ENCODE measurements at places on chromosomes 6 and 20. TPM values are rescaled to one million over a fixed set of nuclear protein-coding genes. Genes with fewer than 3 reads are reported as not detected.

CCR6 gene
- 0.79 TPM for total RNA-seq

CEBPB gene
- 23.2 TPM for total RNA-seq

TNXB gene
- total RNA-seq, result 6.6 TPM

GJE1 gene
- not detected for total RNA-seq

NNAT gene
- not detected for total RNA-seq

DACT2 gene
- not detected for total RNA-seq

FAM209A gene
- total RNA-seq, result 2.4 TPM

ANKEF1 gene
- total RNA-seq, result 6.9 TPM

OR2H2 gene
- not detected for total RNA-seq

AKAP12 gene
- 0.08 TPM for total RNA-seq

LGSN gene
- total RNA-seq, result not detected

TREM2 gene
- total RNA-seq, result not detected

SIRPB2 gene
- total RNA-seq, result not detected

TBXT gene
- not detected for total RNA-seq

CCDC170 gene
- total RNA-seq, result not detected

WFDC10B gene
- total RNA-seq, result not detected

CLVS2 gene
- not detected for total RNA-seq

JPH2 gene
- not detected for total RNA-seq

HEY2 gene
- not detected for total RNA-seq

ANGPT4 gene
- not detected for total RNA-seq

SLC13A3 gene
- total RNA-seq, result not detected

SLC17A9 gene
- 20.6 TPM for total RNA-seq

BMP5 gene
- not detected for total RNA-seq

OR2J2 gene
- total RNA-seq, result not detected

RBBP8NL gene
- not detected for total RNA-seq

HAO1 gene
- not detected for total RNA-seq

RIMS4 gene
- not detected for total RNA-seq

MYH7B gene
- total RNA-seq, result 0.25 TPM

BICRAL gene
- total RNA-seq, result 25.4 TPM

CDH4 gene
- total RNA-seq, result 0.13 TPM

ZNF335 gene
- total RNA-seq, result 35.0 TPM

C20orf144 gene
- 0.22 TPM for total RNA-seq

All from activated naive CD4-positive, alpha-beta T cell treated with anti-CD3 and anti-CD28 coated beads, Interleukin-2, amount 10 ng/mL, durations not matched to agents 5 hours and 36 hours (primary cell).